ENCODE measurements at places on chromosomes 7 and 10.

DNA sequence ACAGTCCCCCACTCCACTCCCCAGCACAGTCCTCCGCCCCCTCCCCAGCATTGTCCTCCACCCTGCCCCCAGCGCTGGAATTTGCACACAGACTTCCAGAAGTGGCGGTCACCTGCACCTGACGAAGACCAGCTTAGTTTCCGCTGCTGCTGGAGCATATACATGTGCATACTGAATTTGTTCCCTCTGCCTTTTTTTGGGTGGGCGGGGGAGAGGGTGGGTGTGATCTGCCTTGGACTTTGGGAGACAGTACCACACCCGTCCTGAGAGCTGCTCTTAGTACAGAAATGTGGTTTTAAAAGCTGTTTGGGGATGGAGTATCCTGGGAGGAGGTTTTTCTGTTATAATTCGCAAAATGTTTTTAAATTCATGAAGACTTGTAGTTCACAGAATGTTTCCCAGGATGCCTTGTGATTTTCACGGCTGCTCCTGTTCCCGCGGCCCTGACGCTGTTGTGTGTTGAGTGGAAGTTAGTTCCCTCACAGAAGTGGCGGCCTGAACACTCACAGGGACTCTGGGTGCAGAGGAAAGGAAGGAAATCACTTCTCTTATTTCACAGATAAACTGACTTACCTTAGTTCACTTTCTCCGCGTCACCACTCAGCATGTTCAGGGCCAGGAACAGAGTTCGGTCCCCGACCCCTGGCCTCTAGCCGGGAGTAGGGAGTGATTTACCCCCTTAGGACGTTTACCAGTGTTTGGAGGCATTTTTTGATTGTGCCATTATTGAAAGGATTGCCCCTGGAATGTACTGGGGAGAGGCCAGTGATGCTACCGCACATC is 18.6 kb downstream of the PFKP start:
- no peak for DNase-seq

DNA sequence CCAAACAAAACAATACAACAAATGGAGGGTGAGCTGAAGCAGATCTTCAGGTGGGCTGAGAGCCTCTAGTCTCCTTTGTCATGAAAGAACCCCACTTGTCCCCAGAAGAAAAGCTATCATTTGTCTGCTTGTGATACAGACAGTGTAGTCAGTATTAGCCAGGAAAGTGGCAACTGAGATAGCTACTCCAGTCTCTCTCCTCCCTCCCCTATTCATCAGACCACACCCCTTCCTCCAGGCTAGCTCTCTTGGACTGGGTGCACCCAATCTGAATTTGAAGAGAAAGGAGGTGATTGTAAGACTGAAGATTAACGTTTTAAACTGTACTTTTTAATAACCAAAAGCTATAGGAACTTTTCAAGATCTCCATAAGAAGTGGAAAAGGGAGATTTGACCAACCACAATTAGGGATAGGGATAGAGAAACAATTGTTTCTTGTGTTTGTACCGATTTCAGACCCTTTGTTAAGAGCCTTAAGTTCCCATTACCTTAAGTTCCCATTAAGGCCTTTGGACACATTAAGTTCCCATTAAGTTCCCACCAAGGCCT is 14.1 kb downstream of the BMPR1A start:
- peak; percentile 32 for DNase-seq

- no peak for DNase-seq
Measured at GRCh38 chr7:150363872-150364271, 4.8 kb upstream of the REPIN1 start.

- DNase-seq, result no peak
Measured at GRCh38 chr7:39697483-39697882, 74.1 kb downstream of the RALA start.

DNA sequence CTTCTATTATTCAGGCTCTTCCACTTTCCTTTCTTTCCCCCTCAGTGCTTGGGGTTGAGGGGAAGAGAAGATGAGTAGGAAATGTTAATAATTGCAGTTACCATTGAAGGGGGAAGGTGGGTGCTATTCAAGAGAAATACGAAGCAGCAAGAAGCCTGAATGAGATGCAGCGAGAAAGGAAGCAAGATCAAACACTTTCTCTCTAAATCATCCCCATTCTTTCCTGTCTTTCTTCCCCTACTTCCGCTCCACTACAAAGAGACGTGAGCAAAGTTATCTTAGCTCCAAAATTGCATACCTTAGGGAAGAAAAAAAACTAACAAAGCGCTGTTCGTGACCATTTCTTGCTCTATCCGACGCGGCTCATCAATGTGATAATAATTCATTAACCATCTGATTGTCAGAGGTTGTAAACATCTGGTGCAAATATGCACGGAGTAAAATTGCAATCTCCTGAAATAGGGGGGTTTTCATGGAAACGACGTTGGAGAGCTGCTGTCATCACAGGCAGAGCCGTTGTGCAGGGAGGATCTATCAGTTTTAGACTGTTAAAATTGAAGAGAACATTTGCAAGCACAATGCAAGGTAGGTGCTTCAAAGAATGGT is 15.2 kb upstream of the PARD3 start:
- DNase-seq, result no peak

GRCh38 chr10:31620226-31621151 is 301.5 kb downstream of the ZEB1 start:
- peak; percentile 70 for DNase-seq

- DNase-seq, result no peak
Measured at GRCh38 chr7:2460641-2461040, 15.6 kb downstream of the GRIFIN start.

DNA sequence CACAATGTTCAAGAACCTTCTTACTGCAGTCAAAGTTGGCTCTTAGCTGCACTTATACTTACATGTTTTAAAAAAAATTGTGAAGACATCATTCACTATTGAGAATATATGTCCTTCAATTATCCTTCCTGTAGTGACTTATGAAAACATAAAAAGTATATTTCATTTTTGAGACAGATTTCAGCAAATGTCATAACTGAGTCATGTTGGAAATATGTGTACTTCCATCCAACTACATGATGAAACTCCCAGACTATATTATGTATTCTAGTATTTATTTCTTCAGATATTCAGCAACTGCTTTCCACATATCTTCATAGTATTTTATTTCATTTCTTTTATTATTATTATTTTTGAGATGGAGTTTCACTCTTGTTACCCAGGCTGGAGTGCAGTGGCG is 160.2 kb downstream of the ARHGAP12 start:
- DNase-seq, result no peak

- DNase-seq, result no peak
Measured at GRCh38 chr10:28434063-28434462, 98.9 kb upstream of the WAC start.

DNA sequence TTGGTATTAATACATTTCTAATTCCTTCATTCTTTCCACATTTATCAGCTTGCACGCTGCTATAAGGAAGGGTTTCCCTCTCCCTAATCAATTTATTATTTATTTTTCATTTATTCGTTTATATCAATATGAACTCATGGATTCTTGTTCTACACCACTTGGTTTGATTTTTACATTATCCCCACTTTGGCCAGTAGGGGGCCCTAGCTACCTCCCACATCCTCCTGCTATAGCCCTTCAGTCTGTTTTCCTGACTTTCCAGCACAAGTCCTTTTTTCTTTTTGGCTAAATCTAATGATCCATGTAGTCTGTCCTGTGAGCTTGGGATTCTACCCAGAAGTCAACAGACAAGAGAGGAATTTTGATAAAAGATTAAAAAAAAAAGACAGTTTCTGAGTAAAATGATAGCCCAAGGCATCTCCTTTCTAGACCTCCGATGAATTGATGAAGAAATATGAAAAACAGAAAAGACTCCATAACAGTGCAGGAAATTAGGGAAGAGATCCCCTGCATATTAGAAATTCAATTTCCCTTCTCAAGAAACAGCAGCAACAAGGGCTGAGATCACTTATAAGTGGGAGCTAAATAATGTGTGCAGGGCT is 47.7 kb downstream of the LYZL2 start:
- DNase-seq, result peak; percentile 74

DNA sequence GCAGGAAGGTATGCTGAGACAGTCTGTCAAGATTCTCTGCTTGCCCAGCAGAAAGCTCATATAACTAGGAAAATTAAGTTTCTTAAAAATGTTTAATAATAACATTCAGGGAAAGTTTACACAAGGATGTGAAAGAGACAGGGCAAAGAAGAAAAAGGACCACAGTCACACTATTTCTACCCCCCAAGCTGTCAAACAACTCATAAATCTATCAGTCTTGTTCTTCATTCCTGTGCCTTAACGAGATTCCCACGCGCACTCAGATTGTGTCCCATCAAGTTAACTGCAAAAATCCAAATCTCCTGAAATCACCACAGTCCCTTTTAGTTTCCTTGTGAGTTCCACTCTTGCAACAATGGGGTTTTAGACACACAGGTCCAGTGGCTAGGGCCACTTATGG is 14.9 kb downstream of the CUL2 start:
- no peak for DNase-seq

DNA sequence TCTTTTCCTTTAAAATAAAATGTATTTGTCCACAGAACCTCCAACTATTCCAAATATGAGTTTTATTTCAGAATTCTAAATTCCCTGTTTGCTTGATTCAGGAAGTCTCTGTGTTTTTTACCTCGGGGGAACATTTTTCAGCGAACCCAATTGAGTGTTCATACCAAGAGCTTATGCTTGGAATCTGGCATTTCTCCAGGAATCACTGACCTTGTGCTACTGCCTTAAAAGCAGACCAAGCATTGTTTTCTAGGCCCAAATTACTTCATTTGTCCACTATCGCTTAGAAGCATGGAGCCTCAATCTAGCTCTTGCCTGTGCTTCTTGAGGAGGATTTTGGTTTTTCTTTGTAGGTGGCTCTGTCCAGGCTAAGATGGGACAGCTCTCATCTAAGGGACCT is 59.4 kb downstream of the EBLN1 start:
- DNase-seq, result no peak

DNA sequence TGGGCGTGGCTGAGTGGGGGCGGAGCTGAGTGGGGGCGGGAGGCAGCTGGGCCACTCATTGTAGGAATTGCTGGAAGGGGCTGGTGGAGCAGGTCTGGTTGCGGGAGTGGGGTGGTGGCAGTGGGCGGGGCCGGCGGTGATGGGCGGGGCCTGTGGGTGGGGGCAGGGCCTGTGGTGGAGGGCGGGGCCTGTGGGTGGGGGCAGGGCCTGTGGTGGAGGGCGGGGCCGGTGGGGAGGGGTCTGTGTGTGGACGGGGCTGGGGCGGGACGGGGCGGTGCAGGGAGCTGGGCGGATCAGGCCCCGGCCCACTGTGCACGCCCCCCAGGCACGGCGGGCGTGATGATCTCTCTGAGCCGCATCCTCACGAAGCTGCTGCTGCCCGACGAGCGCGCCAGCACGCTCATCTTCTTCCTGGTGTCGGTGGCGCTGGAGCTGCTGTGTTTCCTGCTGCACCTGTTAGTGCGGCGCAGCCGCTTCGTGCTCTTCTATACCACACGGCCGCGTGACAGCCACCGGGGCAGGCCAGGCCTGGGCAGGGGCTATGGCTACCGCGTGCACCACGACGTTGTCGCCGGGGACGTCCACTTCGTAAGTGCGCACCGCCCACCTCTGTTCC is 14.0 kb downstream of the SLC29A4 start:
- no peak for DNase-seq

DNA sequence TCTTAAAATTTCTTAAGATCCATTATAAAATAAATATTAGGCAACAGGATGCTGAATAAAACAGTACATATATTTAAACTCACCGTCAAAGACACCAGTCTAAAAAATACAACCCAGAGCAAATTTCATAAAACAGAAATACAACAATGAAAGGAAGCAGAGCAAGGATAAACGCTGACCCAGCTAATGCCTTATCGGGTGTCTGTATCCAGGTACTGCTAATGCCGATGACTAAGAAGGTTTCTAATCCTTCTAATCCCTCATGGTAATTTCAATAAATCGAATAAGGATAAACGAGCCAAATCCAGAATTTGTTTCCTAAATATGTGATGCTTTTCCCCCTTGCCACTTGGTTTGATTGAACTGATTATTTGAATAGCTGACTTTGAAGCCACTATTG is 1.7 kb downstream of the HYCC1 start:
- DNase-seq, result no peak

- DNase-seq, result peak; percentile 90
Measured at GRCh38 chr10:128210215-128211063, 84.2 kb upstream of the MKI67 start.

DNA sequence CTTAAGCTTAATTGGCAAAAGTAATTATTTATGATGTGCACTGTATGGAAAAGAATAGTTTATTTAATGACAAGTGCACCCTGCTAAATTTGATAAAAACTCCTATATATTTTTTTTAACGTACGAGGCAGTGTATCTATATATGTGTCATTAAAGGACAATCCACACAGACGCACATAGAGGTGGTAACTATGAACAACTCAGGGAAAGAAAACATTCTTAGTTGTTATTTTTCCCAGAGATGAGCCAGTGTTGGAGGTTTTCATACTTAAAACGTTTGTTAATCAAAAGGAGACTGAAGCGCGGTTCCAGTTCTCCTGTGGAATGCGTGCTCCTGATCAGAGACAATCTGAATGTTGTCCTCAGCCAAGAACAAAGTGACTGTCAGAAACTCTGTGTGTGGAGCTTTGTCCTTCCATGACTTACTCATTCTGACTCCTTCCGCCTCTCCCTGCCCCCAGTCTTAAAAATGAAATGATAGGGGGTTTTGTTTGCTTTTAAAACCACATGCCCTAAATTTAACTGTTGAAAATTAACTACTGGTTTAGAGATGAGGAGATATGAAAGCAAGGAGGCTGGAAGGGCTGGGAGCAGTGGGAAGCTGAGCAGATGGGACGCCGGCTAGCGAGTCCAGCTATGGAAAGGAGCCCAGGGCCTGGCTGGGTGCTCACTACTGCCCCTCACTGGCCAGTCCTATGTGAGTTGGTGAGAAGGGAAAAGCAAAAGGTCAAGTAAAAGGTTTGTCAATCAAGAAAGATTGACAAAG is 99.6 kb downstream of the SVIL start:
- peak; percentile 94 for DNase-seq

- DNase-seq, result no peak
Measured at GRCh38 chr7:23353172-23353571, 54.0 kb downstream of the MALSU1 start.

GRCh38 chr10:63210611-63211196 is 77.6 kb downstream of the NRBF2 start:
- DNase-seq, result no peak

Measured in AG20443 (cell line).